ENCODE measurements at places on chromosomes 3 and 15.

DNA sequence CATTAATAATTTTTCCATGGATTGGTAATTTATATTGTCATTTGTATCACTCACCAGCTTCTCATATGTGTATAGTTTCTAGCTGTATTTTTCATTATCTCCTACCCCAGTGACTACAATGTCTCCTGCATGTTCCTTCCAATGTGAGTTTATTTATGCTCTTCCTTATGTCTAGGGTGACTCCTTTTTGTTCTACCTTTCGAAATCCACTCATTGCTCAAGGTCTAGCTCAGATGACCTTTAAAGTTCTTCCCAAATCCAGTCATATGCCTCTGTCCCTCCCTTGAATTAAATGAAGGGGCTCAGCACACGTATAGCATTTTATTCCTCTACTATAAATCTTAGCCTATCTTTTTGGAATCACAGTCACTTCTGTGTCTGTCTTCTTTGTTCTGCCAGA is 53.0 kb downstream of the TMEM45A start:
- no peak for DNase-seq
- H3K4me3 ChIP-seq: no peak overlapping the region
- H3K27me3 ChIP-seq: no peaks in the 10 kb centered on the region
- no peaks in the 10 kb centered on the region for H3K36me3 ChIP-seq
- H3K27ac ChIP-seq: no peak overlapping the region

DNA sequence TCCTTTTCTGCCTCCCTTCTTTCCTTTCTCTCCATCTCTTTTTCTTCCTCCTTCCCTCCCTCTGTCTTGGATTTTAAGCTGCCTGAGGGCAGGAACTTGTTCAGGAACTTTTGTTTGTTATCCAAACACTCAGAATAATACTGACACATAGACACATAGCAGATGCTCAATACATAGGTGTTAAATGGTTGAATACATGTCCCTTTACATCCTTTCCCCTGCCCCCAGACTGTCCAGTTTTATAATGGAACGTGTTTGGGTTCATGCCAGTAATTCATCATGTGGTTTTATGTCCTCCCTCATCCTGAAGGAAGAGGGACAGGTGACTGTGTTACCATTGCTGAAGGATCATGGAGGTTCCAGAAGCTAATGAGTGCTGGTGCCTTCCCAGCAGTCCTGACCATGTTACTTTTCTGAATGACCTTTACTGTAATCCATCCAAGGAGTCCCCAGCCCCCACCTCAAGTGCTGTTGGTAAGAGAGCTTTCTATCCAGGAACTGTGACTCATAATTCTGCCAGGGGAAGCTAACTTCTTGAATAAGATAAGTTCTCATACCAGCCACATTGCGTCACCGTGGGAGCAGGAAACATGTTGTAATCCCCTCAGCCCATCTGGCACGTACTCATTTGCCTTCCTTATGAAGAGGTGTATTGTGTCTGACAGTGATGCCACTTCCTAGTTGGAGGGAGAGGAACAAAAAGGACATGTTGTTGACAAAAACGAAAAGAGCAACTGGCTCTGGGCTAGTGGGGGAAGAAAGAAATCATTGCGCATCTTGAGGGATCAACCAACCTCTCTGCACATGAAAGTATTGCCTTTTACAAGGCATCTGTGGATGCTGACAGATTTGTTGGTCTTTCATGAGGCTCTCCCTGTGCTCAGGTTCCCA is 52.4 kb downstream of the IL1RAP start:
- H3K27me3 ChIP-seq: no peaks in the 10 kb centered on the region
- H3K36me3 ChIP-seq: no peaks in the 10 kb centered on the region
- H3K4me3 ChIP-seq: no peak overlapping the region
- peaks cover 8% of the 10 kb centered on the region for H3K4me1 ChIP-seq
- no peak overlapping the region for H3K27ac ChIP-seq

GRCh38 chr3:72696815-72697214 is 151.4 kb downstream of the SHQ1 start:
- no peak overlapping the region for H3K4me3 ChIP-seq
- no peak for DNase-seq
- no peaks in the 10 kb centered on the region for H3K4me1 ChIP-seq
- H3K36me3 ChIP-seq: no peaks in the 10 kb centered on the region

DNA sequence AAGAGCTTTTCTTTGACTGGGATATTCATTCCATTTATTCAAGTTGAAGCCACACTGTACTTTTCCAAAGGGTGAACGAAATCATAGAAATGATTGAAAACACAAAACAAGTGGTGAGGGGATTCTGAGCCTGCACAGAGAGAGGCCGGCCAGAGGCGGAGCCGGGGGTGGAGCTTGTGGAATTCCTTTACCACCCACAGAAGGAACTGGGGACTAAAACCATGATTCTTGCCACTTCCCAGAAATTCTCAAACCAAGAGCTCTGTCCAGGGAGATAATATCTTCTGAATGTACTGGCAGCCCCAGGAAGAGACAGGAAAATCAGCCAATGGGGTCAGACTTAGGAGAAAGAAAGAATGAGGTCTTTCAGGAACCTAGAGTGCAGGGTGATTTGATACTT is 20.8 kb downstream of the FBN1 start:
- H3K27me3 ChIP-seq: no peaks in the 10 kb centered on the region

DNA sequence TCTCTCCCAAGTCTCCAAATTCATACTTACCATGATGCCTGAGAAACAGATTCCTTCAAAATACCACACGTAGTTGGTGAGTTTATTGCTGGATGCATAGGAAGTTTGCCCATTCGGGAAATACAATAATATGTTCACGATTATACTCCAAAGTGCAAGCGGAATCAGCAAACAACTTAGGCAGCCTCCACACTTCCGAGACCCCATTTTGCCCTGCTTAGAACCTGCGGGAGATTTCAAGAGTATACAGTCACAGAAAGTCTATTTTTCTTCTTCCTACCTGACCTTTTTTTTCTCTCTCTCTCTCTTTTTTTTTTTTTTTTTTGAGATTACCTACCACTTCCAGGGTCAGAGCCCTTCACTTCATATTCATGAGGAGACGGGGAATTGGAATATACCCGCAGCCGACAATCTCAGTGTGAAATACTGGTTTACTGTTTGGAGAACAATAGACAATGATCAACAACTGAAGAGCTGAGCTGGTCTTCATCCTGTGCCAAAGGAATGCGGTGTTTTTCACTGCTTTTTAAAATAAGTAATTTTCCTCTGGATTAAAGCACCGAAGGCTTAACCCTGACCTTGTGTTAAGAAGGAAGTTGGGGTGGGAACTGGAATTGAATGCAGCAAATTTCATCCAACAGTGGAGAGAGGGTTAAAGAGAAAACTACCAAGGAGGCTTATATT is at the start of gene TM4SF18:
Gene TM4SF18, minus strand, starts transcription at position 461 of the 684 bp plus-strand sequence. Its CDS starts 254 bp downstream, at position 207.
- H3K27me3 ChIP-seq: no peaks in the 10 kb centered on the region
- no peak within 1 kb of the TSS for H3K4me3 ChIP-seq
- H3K36me3 ChIP-seq: no peaks in the 10 kb centered on the region
- DNase-seq: no peak

- H3K36me3 ChIP-seq: no peaks in the 10 kb centered on the region
Observed at GRCh38 chr3:124007186-124007585, 15.3 kb upstream of the ROPN1 start.
